RWPE1 (cell line): ENCODE measurements at places on chromosomes 2 and 18.

GRCh38 chr18:28855524-28855923, 678.6 kb upstream of the CDH2 start:
- no peak for DNase-seq

DNA sequence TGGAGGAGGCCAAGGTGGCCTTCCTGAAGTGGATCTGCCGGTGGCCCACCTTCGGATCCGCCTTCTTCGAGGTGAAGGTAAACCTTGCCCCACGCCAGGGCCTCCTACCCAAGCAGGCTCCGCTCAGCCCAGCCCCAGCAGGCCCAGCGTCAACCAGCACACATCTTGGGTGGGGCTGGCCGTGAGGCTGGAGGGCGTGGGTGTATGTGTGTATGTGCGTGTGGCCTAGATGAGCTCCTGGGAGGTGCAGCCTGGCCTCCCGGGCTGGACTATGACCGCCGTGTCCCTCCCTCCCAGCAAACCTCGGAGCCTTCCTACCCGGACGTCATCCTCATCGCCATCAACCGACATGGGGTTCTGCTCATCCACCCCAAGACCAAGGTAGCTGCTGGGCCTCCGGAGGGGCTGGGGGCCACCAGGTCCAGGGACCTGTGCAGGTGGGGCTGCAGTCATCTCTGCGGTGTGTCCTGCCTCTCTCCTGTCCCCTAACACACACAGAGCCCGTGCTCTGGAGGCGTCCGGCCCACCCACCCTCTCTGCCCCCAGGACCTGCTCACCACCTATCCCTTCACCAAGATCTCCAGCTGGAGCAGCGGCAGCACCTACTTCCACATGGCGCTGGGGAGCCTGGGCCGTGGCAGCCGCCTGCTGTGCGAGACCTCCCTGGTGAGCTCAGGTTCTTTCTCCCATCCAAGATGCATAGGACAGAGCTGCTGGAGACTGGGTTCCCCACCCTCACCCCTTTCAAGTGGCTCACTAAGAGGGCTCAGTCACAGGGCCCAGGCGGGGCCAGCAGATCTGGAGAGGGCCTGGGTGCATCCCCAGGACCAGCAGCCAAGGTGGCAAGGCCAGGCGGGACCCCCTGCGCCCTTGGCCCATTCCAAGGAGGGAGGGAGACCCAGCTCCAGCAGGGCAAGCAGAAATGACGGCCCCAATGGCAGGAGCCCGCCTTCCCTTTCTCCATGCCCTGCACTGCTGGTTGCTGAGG, 9.4 kb upstream of the GPR17 start:
- DNase-seq = no peak

- no peak for DNase-seq
Observed at GRCh38 chr2:70903171-70903570, 32.5 kb upstream of the ATP6V1B1 start.

GRCh38 chr18:69659142-69659651, 258.5 kb downstream of the DOK6 start:
- no peak for DNase-seq

- DNase-seq = no peak
Observed at GRCh38 chr18:70261141-70261788, 27.6 kb upstream of the SOCS6 start.

DNA sequence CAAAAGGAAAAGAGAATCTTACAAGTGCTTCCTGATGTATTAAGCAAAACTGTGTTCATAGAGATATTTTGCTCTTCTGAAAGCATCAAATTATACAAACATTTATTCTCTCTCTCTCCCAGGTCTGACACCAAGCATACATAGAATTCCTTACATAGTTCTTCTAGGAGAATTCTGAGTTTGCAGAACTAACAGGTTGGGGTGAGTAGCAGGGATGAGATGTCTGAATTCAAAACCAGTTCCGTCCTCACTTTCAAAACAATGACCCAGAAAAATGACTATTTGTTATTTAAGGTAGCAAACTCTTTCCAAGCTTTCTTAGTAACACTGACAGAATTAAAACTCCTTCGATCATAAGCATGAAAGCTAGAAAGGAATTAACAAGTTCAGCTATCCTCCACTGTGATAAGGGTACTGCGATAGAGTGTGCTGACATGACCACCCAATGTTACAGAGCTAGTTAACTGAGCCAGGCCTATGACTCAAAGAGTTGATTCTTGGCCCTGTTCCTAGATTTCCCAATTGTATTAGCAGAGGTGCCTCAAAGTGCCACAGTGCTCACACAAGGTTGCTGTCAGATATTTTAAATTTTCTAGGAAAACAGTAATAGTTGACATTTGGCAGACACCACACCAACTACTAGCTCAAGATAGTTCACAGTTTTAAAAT, 85.8 kb upstream of the SETBP1 start:
- peak; percentile 24 for DNase-seq

- DNase-seq = peak; percentile 43
Observed at GRCh38 chr2:72788756-72789155, 37.1 kb downstream of the EXOC6B start.

GRCh38 chr18:6885992-6886796, 156.7 kb downstream of the ARHGAP28 start:
- DNase-seq = peak; percentile 46

DNA sequence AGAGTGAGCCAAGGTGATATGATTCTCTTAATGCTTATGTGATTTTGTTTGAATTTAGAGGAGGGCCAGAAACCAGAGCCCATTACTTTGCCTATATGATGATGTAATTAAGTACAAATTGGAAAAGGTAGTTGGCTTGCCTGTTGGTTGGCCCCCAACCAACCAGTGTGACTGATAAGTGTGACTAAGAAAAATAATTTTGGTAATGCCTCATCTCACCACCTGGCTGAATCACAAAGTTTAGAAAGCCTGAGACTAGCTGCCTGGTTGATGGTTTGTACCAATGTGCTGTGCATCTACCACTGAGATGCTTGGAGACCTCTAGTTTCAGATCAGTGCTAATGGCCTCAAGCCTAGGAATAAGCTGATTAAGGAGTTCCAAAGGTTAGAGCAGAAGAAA, 338.7 kb downstream of the CDH2 start:
- no peak for DNase-seq

DNA sequence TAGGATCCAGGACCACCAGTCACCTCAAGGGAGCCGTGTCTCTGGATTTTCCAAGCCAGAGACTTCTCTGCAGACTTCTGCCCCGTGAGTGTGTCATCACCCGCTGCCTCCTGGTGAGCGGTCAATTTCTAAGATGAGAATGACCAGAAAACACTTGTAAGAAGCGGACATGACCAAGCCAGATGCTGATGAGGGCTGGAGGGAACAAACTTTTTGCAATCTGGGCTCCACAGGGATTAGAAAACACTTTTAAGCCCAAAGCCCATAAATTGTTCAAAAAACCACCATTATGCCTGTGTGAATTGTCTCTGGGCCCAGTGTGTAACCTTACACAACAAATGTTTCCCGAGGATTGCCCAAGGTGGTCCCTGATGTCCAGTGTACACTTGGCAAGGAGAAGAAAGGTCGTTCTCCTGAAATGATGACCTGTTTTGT, 5.3 kb upstream of the NPPC start:
- DNase-seq = no peak

- no peak for DNase-seq
Observed at GRCh38 chr2:103293742-103294077, 531.9 kb downstream of the TMEM182 start.

GRCh38 chr2:150620855-150621254, 133.4 kb upstream of the RND3 start:
- DNase-seq = peak; percentile 26

DNA sequence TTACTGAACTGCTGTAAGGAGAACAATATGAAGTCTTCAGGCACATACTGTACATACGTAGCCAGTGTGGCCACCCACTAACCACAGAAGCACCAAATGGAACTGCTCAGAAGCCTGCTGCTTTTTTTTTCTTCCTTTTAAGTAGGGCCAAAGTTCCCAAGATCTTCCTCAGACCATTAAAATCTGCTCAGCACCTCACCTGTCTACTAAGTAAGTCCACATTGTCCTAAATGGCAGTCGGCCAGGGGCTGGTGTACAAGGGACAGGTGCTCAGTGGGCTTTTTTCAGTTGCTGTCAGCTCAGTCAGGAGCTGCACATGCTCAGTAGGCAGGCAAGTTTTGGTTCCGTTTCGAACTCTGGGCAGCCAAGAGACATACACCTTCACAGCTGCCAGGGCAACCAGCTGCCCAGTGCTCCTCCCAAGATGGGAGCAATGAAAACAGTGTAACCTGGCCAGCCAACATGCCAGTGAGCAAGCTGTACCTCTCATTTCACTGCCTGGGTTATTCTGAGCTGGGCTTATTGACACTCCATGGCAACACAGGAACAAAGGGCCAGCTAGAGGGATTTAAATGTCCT, 86.1 kb downstream of the ACVR1 start:
- DNase-seq = no peak

- DNase-seq = no peak
Observed at GRCh38 chr18:58451972-58452334, 176.9 kb downstream of the ALPK2 start.

GRCh38 chr18:36284671-36285295, 12.7 kb upstream of the FHOD3 start:
- peak; percentile 20 for DNase-seq

GRCh38 chr2:232432598-232433184, 23.3 kb upstream of the ALPI start:
- no peak for DNase-seq

- peak; percentile 50 for DNase-seq
Observed at GRCh38 chr2:181949047-181949446, 36.6 kb upstream of the PPP1R1C start.

- DNase-seq = no peak
Observed at GRCh38 chr2:23235736-23236135, 149.2 kb upstream of the KLHL29 start.

DNA sequence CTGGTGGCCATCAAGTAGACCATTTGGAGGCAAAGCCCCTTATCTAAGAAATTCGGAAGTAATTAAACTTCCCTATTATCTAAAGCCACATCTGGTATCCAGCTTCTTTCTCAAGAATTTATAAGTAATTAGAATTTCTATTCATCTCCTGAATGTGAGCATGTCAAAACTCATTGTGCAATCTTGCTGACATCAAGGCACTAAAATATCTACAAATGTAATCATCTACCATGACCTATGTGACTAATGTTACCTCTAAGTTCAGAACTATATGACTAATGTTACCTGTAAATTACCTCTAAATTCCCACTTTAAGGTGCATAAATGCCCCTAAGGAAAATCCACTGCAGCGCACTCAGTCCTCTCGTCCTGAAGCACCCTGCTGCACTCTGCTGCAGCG, 773.0 kb downstream of the CPS1 start:
- peak; percentile 81 for DNase-seq
